Panc1 (cell line): ENCODE measurements at places on chromosomes 6 and 20.

GRCh38 chr6:13433709-13434121, 53.7 kb downstream of the GFOD1 start:
- no peak for DNase-seq

GRCh38 chr6:156543431-156543830, 233.7 kb upstream of the ARID1B start:
- no peak for DNase-seq

GRCh38 chr6:160055378-160055777, 66.2 kb upstream of the SLC22A1 start:
- DNase-seq = no peak

GRCh38 chr20:46893877-46894578, 615 bp upstream of the EYA2 start:
- no peak for DNase-seq

DNA sequence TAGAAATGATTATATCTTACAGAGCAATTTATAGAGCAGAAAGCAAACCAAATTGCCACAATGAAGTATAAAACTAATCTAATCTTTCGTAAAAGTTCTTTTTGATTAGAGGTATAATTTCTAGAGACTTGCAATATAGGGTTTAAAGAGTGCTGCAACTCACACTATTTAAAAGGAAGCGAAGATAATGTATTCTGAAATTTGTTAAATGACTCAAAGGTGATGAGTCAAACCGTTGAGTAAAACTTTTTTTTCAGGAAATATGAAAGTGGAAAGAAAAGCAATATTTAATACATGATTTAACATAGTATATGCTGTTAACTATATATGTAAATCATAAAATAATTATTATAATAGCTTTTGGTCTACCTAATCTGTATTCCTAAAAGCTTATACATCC, 133.6 kb downstream of the SYNE1 start:
- DNase-seq = no peak

DNA sequence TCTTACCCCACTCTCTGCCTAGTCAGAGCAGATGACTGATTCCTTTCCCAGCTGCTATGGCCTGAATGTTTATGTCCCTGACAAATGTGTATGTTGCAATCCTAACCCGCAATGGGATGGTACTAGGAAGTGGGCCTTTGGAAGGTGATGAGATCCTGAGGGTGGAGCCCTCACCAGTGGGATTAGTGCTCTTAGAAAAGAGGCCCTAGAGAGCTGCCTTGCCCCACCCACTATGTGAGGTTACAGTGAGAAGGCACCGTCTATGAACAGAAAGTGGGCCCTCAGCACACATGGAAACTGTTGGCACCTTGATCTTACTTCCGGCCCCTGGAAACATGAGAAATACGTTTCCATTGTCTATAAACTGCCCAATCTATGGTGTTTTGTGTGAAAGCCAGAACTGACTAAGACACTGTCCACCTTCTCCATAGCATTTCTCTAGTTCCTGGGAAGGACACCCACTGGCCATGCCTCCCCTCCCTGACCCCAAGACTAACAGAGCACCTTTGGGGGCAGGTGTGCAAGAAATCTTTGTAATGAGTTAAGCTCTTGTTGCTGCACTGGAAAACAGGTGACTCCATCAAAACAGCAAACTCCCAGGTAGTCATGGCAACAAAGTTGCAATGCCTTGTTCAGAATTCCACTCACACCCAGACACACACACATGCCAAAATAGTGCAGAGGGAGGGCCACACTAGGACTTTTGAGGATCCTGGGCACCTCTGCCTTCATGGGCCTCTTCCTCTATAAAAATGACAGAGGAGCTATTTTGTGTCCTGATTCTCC, 16.2 kb downstream of the GABRR2 start:
- DNase-seq = no peak

DNA sequence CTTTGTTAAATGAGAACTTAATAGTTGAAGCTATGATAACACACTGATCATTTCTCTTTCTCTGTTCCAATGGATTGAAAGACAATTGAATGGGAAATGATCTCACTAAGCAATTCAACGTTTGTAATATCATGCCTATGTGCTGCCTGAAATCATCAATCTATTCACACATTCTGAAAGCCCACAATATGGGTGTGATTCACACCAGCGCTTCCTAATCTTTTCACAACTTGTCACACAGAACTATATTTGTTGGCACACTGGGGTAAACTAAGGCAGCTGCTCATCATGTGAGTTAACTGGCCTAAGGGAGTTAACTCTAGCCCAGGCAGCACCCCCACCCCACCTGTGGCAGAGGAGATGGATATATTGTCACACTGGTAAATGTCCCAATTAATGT, 37.1 kb upstream of the UTRN start:
- DNase-seq = no peak

DNA sequence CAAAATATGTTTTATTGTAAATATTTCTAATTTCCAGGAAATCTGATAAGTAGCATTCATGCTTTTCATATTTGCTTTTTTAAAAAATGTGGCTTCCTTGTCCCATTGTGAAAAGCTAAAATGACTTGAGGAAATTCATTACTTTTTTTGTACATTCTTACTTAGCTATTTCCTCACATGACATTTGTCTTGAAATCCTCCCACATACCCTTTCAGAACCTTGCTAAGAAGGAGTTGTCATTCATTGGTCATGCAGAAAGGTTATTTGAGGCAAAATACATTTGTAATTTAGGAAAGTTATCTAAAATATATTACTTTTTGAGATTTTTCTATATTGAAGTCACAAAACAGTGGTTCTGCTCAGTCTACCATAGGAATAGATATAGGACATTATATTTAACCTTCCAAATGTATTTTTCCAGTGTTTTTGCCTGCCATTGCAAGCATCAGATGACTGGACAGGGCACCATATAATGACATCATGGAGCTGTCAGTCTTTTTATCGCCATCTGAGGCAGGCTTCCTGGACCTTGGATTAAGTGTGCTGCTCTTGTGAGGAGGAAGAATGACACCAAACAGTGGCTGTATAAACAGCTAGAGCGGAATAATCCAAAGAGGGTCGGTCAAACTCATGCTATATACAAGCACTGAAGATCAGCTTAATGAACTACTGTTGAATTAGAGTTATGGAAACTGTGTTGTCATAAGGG, 109.4 kb upstream of the HCRTR2 start:
- DNase-seq = no peak

- DNase-seq = no peak
These were observed 43.4 kb upstream of the ARHGAP18 start for GRCh38 chr6:129753422-129753821.

GRCh38 chr6:34970957-34971356, 81.9 kb downstream of the ANKS1A start:
- no peak for DNase-seq

GRCh38 chr6:82073484-82073883, 174.1 kb downstream of the IBTK start:
- no peak for DNase-seq

DNA sequence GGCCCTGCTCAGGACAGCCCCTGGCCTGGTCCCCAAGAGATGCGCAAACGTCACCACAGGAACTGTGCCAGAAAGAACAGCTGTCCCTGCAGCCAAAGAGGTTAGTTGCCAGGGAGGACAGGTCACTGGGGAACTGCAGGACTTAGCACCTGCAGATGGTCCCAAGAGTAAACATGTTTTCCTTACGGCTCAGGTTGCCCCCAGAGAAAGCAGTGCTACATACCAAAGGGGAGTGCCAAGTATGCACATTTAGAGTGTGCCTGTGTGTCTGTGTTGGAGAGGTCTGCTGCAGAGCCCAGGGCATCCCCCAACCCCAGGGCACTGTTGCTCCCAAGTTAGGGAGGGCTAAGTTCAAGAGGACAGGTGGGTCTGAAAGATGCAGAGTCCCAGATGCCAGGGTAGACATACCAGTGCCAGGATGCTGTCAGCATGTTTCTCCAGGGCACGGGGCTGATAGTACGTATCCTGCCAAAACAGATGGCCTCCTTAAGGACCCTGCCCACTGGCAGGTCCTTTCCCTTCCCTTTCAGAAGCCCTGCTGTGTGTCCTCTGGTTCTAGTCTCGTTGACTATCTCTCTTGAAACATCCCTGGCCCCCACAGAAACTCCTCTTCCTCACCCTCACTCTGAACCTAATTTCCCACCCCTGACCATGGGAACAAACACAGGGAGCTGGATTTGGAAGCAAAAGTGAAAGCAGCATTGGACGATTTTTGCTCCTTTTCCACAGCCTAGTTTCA, 1.3 kb downstream of the ABHD16A start:
- DNase-seq = no peak

GRCh38 chr20:24158281-24158680, 169.7 kb upstream of the GGTLC1 start:
- DNase-seq = no peak

DNA sequence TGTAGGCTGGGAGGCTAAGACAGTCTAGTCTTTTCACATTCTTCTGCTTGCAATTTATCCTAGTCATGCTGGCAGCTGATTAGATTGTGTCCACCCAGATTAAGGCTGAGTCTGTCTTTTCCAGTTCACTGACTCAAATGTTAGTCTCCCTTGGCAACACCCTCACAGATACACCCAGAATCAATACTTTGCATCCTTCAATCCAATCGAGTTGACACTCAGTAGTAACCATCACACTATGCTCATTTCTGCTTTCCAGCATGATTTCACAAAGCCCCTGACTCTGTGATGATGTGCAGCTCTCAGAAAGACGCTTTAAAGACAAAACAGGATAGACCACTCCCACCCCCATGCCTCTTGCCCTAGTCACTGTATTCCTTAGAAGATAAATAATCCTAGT, 693.0 kb downstream of the HTR1B start:
- no peak for DNase-seq

DNA sequence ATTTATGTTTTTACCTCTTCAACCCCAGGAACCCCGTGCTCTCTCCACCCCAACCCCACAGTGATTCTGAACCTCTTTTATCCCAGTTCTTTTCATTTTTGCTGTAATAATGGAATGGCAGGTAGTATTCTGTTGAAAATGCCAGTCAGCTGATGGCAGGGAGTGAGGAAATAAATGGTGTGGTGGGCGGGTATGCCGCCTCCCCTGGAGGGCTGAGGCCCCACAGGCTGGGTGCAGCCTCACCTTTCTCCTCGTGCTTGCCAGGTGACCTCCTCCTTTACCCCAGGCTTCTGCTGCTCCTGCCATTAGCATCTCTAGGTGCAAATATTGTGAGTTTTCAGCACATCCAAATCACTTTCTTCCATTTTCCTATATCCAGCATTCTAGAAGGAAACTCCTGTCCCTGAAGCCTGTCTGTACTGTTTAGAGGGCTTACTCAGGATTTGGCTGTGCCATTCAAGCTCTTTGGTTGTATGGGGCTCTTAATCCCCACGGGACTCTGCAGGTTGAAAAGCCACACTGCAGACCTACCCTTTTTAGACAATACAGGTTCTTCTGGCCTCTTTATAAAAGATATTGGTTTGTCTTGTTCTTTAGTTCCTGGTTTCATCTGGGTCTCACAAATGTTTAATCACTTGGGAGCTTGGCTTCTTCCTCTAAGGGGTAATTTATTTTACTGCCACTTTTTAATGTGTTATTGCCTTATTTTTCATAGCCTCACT, 201.8 kb downstream of the JARID2 start:
- DNase-seq = no peak

- no peak for DNase-seq
These were observed 126.7 kb downstream of the IRF4 start for GRCh38 chr6:518218-518617.

GRCh38 chr6:147779624-147780023, 271.1 kb downstream of the SAMD5 start:
- no peak for DNase-seq

GRCh38 chr6:104118274-104118673, 741.4 kb downstream of the HACE1 start:
- peak; percentile 17 for DNase-seq

DNA sequence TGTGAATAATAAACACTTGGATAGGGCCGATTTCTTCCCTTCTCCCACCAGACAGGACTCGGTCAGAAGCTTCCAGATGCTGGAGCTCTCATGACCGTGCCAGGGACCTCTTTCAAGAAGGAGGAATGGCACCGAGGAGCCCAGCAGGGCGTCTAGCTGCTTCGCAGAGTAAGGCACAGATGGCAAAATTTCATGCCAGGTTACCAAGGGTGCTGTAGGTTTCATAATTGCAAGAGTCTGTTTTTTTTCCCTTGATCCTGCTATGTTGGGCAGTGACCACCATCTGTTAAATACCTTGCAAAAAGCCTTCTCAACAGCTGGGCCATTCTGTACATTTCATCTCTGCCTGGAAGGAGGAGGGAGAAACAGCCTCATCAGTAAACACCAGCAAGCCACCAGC, 111.8 kb downstream of the EDN3 start:
- no peak for DNase-seq

DNA sequence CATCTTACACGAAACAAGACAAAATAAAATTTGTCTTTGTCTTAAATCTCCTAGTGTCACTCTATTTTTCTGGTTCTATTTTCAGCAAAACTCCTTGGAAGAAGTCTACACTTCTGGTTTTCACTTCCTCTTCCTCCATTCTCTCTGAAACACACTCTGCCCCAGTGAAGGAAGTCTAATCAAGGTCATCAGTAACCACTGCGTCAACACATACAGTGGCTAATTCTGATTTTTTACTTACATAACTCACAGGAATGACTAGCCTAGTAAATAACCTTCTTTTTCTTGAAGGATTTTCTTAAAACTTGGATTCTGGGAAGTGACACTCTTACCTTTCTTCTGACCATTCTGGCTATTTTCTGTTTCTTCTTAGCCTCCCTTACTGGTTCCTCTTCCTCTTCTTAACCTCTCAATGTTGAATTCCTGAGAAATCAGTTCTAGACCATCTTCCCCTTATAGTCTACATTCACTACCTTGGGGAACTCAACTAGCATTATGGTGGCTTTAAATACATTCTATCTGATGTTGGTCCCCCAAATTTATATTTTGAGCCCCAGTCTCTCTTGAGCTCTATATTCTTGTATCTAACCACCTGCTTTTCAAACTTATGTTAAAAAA, 37.5 kb downstream of the AIG1 start:
- no peak for DNase-seq
